Dermis microvascular lymphatic vessel endothelial cell (primary cell): ENCODE measurements at places on chromosomes 4 and X. TPM values are rescaled to one million over a fixed set of nuclear protein-coding genes. Genes with fewer than 3 reads are reported as not detected.

The CCDC110 gene
- 0.13 and 0.25 TPM in 2 replicates for total RNA-seq

The MAMLD1 gene
- 0.26 and 1.1 TPM in 2 replicates for total RNA-seq

The CSAG3 gene
- not detected in 2 replicates for total RNA-seq

The FRG2 gene
- not detected in 2 replicates for total RNA-seq

The SSX4B gene
- total RNA-seq: not detected in 2 replicates

The SRPX gene
- 50.8 and 70.8 TPM in 2 replicates for total RNA-seq

The HDX gene
- total RNA-seq: 4.1 and 6.1 TPM in 2 replicates

The PCDH18 gene
- 0.13 and 0.38 TPM in 2 replicates for total RNA-seq

The SHISA3 gene
- total RNA-seq: 0.13 TPM in 2 replicates

The CXCL8 gene
- total RNA-seq: 35.7 and 48.3 TPM in 2 replicates

The XAGE1A gene
- total RNA-seq: not detected in 2 replicates

The RADX gene
- total RNA-seq: under 0.01 and 0.26 TPM in 2 replicates

The TBX22 gene
- total RNA-seq: not detected in 2 replicates

The GAGE12F gene
- not detected in 2 replicates for total RNA-seq

The TMEM35A gene
- total RNA-seq: 1.9 TPM in 2 replicates

The NAA10 gene
- total RNA-seq: 47.5 and 52.6 TPM in 2 replicates

The RHOXF2 gene
- total RNA-seq: not detected in 2 replicates

The CT83 gene
- not detected in 2 replicates for total RNA-seq

The GYG2 gene
- total RNA-seq: 0.51 and 1.0 TPM in 2 replicates

The CLIC2 gene
- 11.2 and 15.6 TPM in 2 replicates for total RNA-seq

The ARHGAP4 gene
- total RNA-seq: 4.9 and 5.1 TPM in 2 replicates

The UGT2B15 gene
- total RNA-seq: not detected in 2 replicates

The NLRP2B gene
- under 0.01 TPM in 2 replicates for total RNA-seq

The CFP gene
- 0.13 and 0.26 TPM in 2 replicates for total RNA-seq

The UCP1 gene
- total RNA-seq: not detected in 2 replicates

The RRH gene
- 0.13 TPM in 1 of 2 replicates, not detected in the other for total RNA-seq

The BANK1 gene
- total RNA-seq: under 0.01 TPM in 2 replicates

The TSPYL2 gene
- 4.9 and 7.6 TPM in 2 replicates for total RNA-seq

The TMEM271 gene
- not detected in 2 replicates for total RNA-seq

The PLP1 gene
- 0.13 and 1.0 TPM in 2 replicates for total RNA-seq

The REELD1 gene
- total RNA-seq: not detected in 2 replicates

The NEUROG2 gene
- not detected in 2 replicates for total RNA-seq

The ENAM gene
- total RNA-seq: not detected in 2 replicates

The IDS gene
- 12.8 and 25.7 TPM in 2 replicates for total RNA-seq

The CT45A10 gene
- total RNA-seq: not detected in 2 replicates

The SPANXC gene
- not detected in 2 replicates for total RNA-seq

The KCNIP4 gene
- not detected in 2 replicates for total RNA-seq

The ASB12 gene
- total RNA-seq: under 0.01 TPM in 1 of 2 replicates, not detected in the other
